ENCODE measurements at places on chromosomes 6 and 20.

GRCh38 chr20:3654326-3655130 lies 8.7 kb downstream of the GFRA4 start:
- DNase-seq, result no peak

DNA sequence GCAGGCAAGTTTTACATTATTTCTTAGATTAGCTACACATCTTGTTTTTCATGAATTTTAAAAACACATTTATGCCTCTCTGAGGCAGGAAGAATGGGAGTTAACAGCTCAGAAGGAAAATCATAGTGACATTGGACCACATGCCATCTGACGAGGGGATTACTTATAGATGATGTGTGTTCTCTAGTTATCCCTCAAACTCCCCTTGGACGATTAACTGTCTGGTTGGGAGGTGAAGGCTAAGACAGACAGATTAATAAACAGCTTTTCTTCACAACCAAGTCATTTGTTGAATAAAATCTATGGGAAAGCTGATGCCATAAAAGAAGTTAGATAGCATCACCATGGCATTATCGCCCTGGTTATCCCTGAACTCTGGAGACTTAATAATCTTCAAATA lies 80.0 kb upstream of the PREP start:
- no peak for DNase-seq

DNA sequence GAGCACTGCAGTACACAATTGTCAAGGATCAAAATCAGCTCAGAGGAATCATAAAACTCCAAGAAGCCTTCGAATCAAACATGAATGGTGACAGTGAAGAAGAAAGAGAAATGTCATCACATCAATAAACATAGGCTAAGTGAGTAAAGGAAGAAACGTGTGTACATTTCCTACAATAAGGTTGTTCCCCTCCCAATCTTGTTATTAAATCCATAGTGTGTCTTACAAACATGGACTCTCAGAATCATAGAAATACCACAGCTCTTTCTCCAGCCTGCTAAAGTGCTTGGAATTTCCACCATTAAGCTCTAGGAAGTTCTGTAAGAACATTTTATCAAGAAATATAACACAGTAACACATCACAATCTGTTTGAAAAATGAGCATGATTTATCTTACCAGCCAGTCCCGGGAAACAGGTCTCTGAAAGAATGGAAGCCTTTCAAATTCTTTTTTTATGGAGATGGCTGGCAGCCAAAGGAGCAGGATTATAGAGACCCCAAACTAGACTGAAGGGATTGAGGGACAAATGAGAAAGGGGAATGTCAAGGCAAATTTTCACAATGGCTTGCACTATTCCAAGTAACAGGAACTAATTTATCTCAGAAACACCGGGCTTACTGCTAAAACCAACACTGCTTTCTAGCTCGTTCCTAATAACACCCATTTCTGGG lies 4.5 kb upstream of the TNFAIP3 start:
- DNase-seq, result no peak

DNA sequence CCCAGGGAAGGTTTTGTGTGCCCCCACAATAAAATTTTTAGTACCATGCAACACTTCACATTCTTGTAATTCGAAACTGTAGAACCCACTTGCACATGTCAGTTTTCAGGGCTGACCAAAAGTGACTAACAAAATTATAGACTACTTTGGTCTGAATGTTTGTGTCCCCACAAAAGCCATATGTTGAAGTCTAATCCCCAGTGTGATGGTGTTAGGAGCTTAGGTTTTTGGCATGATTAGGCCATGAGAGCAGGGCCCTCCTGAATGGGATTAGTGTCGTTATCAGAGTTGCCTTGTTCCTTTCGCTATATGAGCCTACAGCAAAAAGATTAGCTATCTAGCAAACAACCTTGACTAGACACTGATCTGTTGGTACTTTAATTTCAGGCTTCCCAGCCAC lies 49.0 kb upstream of the TENT5A start:
- DNase-seq, result no peak

- DNase-seq, result no peak
Observed at GRCh38 chr20:53748821-53749421, 155.3 kb upstream of the ZNF217 start.

DNA sequence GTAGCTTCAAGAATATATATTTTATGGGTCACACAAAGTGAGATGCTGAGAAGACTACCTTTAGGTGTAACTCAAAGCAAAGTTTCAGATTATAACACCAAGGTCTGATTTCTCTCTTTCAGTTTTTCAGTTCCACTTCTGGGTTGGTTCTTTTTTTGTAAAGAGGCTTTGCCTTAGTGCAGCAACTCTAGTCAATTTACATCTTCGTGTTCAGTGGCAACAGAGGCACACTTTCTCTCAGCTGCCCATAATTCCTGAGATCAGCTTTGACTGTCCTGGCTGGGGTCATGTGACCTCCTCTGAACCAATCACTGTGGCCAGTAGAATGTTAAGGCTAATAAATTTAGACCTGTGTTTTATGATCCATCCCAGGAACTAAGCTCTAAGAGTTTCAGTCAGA lies 120.2 kb downstream of the TINAG start:
- DNase-seq, result no peak

DNA sequence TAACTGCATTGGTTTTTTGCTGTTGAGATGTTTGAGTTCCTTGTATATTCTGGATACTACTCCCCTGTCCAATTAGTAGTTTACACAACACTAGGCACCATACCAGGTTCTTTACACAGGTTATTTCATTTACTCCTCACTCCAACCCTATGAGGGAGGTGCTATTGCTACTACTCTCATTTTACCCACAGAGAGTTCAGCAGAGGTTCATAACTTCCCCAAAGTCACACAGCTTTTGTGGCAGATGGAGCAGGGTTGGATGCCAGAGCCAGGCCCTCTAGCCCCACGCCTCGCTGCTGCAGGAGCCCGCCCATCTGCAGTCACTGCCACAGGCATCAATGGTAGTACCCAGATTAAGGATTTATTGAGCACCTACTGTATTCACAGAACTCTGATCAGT lies 61.7 kb upstream of the MAP3K4 start:
- no peak for DNase-seq

DNA sequence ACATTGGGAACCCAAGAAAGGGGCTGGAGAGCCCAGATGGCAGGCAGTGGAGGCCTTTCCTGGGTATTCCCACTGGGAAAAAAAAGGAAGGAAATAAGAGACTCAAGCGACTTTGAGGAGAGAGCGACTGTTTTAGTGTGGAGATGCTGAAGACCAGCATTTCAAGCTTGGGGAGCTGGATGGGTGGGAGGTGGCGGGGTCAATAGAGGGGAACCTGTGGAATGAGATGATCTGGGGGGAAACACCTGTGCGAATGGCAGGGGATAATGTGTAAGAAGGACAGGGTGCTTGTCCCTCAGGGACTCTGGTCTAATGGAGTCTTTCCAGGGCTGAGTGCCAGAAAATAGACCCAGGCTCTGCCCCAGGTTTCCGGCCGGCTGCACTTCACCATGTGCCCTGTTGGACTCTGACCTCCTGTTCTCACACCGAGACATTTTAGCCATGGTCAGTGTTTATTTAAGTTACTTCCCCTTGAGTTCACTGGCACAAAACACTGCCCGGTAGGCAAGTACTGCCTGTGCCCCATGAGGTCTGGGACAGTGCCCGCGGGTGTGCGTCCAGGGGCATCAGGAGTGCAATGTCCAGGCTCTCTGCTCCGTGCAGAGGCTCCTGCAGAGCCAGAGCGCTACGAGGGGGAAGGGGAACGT lies 50.4 kb upstream of the NKX2-2 start:
- DNase-seq, result no peak

GRCh38 chr6:107603006-107603370 lies 113.1 kb downstream of the SOBP start:
- no peak for DNase-seq

DNA sequence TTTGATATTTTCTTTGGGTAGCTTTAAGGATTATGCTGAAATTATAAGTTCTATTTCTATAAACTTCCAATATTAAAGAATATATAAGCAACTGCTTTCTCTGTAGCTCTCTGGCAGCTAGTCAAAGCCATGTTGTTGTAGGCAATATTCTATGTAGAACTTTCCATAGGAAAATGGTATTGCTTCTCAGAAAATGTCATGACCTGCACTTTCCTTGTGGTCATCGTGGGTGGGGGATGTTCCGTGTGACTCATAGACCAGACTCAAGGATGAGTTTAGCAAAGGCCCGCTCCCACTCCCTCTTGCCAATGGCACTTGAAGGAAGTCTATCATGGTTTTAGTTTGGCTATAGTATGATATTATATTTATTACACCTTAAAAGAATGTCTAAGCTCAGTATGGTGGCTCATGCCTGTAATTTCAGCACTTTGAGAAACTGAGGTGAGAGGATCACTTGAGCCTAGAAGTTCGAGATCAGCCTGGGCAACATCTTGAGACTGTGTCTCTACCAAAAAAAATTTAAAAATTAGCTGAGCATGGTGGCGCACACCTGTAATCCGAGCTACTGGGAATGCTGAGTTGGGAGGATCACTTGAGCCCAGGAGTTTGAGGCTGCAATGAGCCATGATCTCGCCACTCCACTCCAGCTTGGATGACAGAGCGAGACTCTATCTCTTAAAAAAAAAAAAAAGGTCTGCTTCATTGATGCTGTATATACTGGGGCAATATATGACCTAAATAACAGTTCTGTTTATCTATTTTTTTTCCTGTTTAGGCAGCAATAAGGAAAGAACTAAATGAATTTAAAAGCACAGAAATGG lies 36.6 kb upstream of the LTV1 start:
- DNase-seq, result no peak

DNA sequence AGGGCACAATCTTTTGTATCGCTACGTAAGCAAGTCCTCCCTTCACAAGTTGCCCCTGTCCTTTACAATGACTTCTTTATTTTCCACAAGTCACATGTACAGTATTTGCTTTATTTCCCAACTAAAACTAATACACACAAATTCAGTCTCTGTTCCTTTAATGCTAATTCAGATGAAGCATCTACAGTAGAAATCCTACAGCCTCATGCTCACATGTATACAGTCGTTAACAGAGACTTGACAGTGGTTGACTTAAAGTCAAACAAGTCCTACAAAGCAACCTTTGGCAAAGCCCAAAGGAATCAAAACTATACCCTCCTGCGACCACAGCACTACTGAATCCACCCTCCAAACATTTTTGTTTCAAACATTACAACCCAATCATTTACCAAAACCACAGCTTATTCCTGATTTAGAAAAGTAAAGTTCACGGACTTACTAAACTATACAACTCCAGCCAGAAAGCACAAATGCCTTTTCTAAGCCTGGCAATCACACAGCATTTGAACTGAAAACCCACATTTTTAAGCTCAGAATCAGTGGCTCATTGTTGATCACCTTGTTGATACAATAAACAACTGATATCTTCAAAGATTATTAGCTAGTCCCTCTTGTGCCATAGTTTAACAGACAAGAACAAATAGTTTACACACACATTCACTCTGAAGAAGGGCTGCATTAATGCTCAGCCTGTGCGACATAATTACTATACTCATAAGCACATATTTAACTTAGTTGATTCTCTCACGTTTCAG lies 70.9 kb upstream of the NHSL1 start:
- no peak for DNase-seq

Measured in glomerular endothelial cell (primary cell).